ENCODE measurements at places on chromosomes 3 and 15.

GRCh38 chr3:89380016-89380415, 272.6 kb downstream of the EPHA3 start:
- DNase-seq = no peak

GRCh38 chr3:99767291-99767690, 50.4 kb upstream of the CMSS1 start:
- DNase-seq = no peak

DNA sequence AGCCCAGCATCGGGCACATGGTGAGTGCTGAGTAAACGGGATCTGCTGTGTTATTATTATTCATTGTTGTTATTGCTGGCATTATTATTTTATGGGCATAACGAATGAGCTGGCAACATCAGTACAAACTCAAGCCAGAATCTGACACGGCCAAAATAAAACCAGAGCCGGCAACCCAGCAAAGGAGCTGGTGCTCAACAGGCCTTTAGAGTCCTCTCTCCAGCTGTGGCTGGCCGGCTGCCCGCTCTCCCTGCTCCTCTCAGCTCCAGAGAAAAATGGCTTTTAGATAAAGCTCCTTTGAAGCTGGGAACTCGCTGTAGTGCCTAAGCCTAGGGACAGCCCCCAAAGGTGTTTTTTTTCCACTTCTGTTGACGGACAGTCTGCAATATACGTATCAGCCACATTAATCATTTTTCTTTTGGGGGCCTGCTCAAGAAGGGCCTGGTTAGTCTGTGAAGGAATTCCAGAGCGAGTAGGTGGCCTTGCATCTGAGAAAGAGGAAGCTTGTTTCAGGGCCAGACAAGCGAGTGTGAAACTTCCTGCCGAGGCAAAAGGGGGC, 193.9 kb upstream of the UBE2E1 start:
- no peak for DNase-seq

DNA sequence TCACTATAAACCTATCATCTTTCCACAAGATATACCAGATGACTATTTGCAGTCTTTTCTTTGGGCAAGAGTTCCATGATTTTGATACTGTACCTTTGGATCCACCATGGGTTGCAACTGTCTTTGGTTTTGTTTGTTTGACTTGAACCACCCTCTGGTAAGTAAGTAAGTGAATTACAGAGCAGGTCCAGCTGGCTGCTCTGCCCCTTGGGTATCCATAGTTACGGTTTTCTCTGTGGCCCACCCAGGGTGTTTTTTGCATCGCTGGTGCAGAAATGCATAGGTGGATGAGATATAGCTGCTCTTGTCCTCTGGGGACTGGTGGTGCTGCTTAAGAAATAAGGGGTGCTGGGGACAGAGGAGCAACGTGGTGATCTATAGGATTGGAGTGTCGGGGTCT, 33.8 kb downstream of the CHDH start:
- DNase-seq = no peak

GRCh38 chr3:46399557-46399956, 7.3 kb downstream of the CCR5AS start:
- no peak for DNase-seq

GRCh38 chr3:59998058-59998457, 948.2 kb upstream of the CFAP20DC start:
- DNase-seq = no peak

- DNase-seq = no peak
These were observed 1596.6 kb downstream of the SI start for GRCh38 chr3:163481738-163482137.

- no peak for DNase-seq
These were observed 13.0 kb downstream of the PLD1 start for GRCh38 chr3:171797265-171797679.

All from stimulated activated CD8-positive, alpha-beta memory T cell treated with anti-CD3 and anti-CD28 coated beads, Interleukin-2, amount 100 ng/mL, for 1 hour (primary cell).